NCI-H510A treated with DMSO at 0.1 percent for 48 hours (cell line): ENCODE measurements at places on chromosomes 6 and 20.

DNA sequence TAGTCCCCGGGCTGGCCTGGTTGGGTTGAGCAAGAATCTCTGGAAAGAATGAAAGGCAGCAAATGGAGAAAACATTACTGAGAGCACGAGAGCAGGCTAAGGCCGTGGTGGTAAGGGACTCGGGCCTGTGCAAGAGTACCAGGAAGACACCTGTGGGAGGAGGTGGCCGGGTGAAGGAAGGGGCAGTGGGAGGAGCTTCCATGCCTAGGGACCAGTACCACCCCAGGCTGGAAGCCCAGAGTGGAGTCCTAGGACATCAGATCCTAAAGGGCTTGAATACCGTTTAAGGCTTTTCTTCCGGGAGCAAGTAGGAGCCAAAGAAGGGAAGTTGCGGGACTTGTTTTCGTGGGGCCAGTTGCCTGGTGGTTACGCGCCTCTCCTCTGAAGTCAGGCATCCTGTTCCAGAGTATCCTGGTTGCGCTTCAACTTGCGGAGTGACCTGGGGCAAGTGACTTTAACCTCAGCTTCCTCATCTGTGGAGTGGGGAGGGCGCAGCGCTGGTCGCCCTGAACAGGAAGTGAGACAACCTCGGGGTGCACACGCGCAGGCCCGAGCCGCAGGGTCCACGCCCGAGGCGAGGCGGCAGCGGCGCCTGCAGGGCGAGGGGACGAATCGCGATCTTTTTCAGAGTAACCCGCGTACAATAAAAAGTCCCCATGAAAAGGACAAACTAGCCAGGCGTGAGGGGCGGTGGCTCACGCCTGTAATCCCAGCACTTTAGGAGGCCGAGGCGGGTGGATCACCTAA lies 1.1 kb upstream of the TPD52L2 start:
- peak; percentile 82 for DNase-seq

- no peak for DNase-seq
Measured at GRCh38 chr20:58571356-58571692, 56.1 kb upstream of the APCDD1L start.

DNA sequence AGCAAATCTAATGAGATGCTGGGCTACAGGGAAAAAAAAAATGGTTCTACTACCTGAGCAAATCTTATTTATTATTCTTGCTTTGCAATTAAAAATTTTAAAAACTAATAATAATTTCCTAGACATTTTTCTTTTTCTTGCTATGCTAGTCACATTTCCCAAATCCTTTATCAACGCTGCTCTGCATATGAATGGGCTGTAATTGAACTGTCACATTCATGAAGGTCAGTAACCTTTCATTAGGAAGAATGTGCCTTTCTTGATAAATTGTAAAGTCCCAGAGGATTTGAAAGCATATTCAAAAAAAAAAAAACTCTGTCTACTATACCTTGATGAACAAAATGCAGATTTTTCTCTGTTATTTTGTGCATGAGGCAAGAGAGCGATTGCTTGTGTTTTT lies 538.7 kb upstream of the ID4 start:
- DNase-seq: no peak

DNA sequence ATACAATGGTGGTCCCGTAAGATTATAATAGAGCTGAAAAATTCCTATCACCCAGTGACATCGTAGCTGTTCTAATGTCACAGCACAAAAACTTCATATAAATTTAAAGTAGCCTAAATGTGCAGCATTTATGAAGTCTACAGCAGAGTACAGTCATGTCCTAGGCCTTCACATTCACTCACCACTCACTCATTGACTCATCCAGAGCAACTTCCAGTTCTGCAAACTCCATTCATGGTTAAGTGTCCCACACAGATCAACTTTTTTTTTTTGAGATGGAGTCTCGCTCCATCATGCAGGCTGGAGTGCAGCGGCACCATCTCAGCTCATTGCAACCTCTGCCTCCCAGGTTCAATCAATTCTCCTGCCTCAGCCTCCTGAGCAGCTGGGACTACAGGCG lies 20.9 kb upstream of the KCNG1 start:
- no peak for DNase-seq

DNA sequence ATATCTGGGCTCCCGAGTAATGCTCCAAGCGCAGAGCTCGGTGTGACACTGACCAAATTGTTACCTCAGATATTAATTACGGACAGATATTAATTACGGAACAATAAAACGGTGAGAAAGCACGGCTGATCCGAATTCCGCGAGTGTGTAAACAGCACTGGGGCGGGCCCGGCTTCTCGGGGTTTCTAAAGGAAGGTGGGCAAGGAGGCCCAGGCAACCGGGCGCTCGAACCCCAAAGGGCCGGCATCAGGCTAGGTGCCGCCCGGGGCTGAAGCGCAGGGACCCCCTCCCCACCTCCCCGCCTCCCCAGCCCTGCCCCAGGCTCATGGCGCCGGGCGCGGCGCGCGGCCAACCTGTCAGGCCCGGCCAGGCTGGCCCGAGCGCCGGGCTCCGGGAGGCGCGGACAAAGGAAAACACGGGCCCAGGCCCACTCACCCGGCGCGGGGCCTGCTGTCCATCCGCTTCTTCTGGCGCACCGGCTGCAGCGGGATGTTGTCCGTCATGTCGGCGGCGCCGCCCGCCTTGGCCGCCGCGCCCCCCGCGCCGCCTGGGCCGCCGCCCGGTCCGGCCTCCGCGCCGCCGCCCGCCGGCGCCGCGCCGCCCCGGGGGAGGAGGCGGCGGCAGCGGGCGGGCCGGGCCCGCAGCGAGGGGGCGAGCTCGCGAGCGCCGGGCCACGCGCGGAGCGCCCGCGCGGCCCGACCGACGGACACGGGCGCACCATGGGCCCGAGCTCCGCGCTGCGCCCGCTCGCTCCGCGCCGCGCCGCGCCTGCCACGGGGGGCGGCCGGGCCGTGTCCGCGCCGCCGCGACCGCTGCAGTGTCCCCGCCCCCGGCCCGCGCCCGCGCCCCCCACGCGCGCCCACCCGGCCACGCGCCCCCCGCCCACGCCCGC lies at the start of gene ATP9A:
Gene ATP9A (minus strand): TSS at position 524 of the 892 bp plus-strand sequence. CDS start 21 bp downstream, at position 503.
- no peak for DNase-seq

DNA sequence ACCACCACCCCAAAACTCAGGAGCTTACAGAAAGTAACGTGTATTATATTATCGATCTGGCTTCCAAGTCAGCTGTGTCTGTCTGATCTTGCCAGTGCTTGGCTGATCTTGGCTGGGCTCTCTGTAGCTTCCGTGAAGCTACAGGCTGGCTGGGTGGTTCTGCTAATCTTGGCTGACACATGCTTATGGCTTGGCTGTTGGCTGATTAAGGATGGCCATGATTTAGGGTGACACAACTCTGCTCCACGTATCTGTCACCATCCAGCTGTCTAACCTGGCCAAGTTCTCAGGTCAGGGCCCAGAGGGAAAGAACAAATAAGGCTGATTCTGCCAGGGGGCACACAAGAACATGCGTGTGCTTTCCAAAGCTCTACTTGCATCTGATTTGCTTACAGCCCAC lies 64.7 kb upstream of the PRL start:
- no peak for DNase-seq

- DNase-seq: no peak
Measured at GRCh38 chr6:36700831-36701230, 3.2 kb downstream of the RAB44 start.

GRCh38 chr20:57117296-57117695 lies 149.1 kb downstream of the BMP7 start:
- DNase-seq: no peak

DNA sequence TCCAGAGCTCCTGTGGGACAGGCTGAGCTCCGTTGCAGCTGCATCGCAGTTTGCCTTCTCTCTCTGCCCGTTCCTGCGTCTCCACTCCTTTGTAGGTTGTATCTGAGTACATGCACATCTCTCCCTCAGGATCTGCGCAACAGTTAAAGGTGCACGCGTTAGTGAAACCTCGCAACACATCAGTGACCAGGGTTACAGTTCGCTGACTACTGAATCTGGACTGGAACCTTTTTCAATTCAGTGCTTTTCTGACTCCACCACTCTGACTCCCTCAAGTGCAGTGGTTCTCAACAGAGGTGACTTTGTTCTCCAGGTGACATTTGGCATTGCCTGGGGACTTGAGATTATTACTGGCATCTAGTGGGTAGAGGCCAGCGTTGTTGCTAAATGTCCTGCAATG lies 44.0 kb downstream of the UST start:
- no peak for DNase-seq

DNA sequence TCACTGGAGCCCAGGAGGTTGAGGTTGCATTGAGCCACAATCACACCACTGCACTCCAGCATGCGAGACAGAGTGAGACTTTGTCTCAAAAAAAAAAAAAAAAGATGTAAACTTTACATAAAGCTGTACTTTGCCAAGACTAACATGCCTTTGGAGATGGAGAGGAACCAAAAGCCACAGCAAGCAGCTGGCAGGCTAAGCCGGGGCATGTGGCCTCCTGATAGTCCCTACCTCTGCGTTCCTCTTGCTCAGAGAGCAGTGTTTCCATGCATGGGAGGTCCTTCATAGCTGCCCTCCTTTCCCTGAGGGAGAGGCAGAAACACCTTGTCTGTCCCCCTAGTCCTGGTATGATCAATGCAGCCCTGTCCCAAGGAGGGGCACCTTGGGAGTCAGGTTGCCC lies 35.2 kb downstream of the SPATA2 start:
- no peak for DNase-seq

DNA sequence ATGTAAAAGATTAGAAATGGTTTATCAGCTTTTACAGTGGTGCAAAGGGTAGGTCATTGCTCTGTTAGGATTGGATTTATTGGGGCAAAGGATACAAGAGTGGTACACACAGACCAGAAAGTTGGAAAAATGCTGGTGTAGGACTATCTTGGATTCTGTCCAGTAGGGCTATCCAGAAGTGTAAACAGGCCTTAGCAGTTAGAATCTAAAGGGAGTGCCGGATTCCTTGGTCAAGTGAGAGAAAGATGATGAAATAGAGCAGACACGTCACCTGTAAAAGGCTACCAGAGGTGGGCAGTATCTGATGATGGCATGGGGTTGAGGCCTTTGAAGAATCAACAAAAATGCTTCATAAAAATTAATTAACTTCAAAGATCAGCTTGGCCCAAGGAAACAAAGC lies 975.9 kb downstream of the KIF16B start:
- DNase-seq: no peak

DNA sequence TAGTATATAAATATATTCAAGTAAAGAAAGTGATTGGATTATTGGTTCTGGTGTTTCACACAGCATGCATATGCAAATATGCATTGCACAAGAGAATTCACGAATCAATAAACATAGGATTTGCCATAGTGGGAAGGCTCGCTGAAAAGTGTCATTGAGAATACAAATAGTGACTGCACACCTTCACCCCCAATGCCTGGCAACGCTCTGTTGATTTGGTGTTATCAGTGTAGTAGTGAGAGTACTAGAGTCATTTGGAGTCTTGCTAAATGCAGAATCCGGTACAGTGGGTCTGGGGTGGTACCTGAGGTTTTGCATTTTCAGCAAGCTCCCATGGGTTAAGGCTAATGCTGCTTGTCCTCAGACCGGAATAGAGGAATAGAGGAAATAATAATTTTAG lies 49.7 kb upstream of the NAA20 start:
- no peak for DNase-seq

- no peak for DNase-seq
Measured at GRCh38 chr20:22536956-22537756, 47.2 kb downstream of the FOXA2 start.

- no peak for DNase-seq
Measured at GRCh38 chr6:36683145-36683655, 4.7 kb downstream of the CDKN1A start.

DNA sequence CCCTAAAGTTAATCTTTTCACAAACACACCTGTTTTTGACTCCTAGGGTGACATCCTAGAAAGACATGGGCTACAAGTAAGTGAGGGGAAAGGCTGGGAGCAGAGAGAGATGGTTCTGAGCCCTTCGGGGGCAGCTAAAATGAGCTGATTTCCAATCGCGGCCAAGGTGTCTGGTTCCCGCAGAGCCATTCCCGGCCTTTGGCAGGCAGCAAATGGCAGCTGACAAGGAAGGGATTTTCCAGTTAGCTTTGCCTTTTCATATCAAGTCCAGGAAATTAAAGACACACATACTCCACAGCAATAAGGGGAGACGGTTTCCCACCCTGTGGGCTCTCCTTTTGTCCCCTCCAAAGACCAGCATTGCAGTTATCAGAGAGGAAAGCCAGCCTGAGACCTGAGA lies 228.5 kb downstream of the ZMYND8 start:
- DNase-seq: no peak

- DNase-seq: peak; percentile 56
Measured at GRCh38 chr6:124027392-124027791, 223.7 kb downstream of the NKAIN2 start.

DNA sequence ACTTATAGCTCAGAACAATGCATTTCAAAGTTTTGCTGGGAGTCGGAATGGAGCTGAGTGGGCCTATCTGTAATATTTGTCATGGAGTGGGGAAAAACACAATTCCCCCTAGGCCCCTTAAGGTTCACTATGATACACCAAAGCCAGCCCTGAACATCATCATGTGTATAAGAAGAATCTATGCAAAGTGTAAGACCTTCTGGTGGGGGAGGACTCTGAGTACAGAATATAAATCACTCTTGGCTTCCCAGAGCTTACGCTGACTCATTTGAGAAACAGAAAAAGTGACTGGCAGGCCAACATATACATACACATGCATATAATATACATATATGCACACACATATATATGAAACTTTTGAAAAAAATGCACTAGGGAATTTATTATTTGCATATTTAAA lies 54.1 kb upstream of the UBR2 start:
- DNase-seq: no peak

GRCh38 chr6:298233-299103 lies 6.2 kb downstream of the DUSP22 start:
- no peak for DNase-seq

GRCh38 chr6:88914895-88915598 lies 48.4 kb downstream of the RNGTT start:
- no peak for DNase-seq

- no peak for DNase-seq
Measured at GRCh38 chr6:30879684-30880427, 4.5 kb upstream of the DDR1 start.

- no peak for DNase-seq
Measured at GRCh38 chr20:3382836-3383235, 24.6 kb downstream of the DNAAF9 start.

- no peak for DNase-seq
Measured at GRCh38 chr6:166417285-166417691, 34.5 kb upstream of the MPC1 start.

GRCh38 chr6:26230351-26230750 lies 134.6 kb upstream of the BTN3A2 start:
- DNase-seq: no peak

DNA sequence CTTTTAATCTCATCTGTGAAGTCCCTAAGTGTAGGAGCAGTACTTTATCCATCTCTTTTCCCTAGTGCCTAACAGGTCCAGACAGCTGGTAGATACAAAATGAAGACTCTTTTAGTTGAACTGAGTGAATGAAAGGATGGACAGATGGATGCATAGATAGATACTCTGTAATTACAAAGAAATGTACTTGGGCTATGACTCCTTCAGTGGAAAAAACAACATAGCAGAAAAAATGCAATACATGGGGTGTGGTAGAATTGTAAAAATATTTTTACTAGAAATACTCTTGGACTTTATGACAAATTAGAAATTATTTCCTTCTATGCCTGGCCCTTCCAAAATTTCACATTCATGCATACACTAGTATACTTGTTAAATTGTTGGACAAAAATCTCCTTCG lies 29.3 kb downstream of the KCNQ5 start:
- DNase-seq: no peak
